ENCODE measurements at places on chromosomes 2 and 18. TPM values are rescaled to one million over a fixed set of nuclear protein-coding genes. Genes with fewer than 3 reads are reported as not detected.

EGR4 gene
- not detected for polyA plus RNA-seq

AKAIN1 gene
- polyA plus RNA-seq: 9.7 TPM

ALKAL2 gene
- polyA plus RNA-seq: 136 TPM

LYPD6 gene
- polyA plus RNA-seq: 0.16 TPM

EVX2 gene
- polyA plus RNA-seq: not detected

ANKRD29 gene
- 20.9 TPM for polyA plus RNA-seq

SLC35G4 gene
- polyA plus RNA-seq: not detected

ADCYAP1 gene
- 0.37 TPM for polyA plus RNA-seq

ALK gene
- polyA plus RNA-seq: 0.40 TPM

OXER1 gene
- 5.2 TPM for polyA plus RNA-seq

ABHD1 gene
- 0.90 TPM for polyA plus RNA-seq

FER1L5 gene
- polyA plus RNA-seq: 0.07 TPM

DSG1 gene
- 0.03 TPM for polyA plus RNA-seq

GRCh38 chr2:160783474-160783873 lies 289.9 kb upstream of the RBMS1 start:
- DNase-seq: no peak

DNA sequence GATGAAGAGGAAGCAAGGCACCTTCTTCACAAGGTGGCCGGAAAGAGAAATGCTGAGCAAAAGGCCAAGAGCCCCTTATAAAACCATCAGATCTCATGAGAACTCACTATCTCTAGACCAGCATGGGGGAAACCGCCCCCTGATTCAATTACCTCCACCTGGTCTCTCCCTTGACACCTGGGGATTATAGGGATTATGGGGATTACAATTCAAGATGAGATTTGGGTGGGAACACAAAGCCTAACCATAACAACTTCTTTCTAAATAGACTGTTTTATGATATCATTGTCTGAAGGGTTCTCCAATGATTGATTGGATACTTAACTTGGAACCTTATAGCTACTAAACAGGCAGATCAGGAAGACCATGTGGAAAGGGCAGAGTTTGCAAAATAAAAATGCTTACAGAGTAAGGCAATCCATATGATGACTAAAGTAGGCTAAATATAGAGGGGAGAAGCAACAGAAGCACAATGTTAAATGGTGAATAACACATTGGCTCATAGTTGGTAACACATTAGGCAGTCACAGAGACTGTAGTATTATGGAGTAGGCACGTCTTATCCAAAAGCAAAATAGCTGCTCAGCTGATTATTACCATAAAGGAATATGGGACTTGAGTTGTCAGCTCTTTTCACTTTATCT lies 179.0 kb downstream of the BARD1 start:
- DNase-seq: no peak

GRCh38 chr18:48133671-48134251 lies 203.3 kb upstream of the SMAD2 start:
- no peak for DNase-seq

- no peak for DNase-seq
These were observed 14.6 kb upstream of the NAPG start for GRCh38 chr18:10511236-10511635.

DNA sequence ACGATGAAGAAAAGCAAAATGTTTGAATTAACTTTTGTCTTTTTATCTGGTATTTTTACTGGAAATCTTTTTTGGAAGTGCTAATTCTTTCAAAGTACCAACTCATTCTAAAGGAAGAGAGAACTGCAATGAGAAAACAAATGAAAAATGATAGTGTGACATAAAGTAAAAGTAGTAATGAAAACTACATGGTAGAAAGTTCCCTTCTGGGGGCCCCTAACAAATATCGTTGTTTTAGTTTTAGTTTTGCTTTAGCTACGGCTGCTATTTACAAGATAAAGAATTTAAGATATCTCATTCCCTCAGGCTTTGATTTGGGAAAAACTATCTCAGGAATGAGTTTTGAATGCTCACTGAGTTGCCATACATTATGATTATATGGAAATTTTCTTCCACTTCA lies 161.4 kb downstream of the XIRP2 start:
- DNase-seq: no peak

- no peak for DNase-seq
These were observed 62.0 kb downstream of the HNRNPLL start for GRCh38 chr2:38540580-38541286.

DNA sequence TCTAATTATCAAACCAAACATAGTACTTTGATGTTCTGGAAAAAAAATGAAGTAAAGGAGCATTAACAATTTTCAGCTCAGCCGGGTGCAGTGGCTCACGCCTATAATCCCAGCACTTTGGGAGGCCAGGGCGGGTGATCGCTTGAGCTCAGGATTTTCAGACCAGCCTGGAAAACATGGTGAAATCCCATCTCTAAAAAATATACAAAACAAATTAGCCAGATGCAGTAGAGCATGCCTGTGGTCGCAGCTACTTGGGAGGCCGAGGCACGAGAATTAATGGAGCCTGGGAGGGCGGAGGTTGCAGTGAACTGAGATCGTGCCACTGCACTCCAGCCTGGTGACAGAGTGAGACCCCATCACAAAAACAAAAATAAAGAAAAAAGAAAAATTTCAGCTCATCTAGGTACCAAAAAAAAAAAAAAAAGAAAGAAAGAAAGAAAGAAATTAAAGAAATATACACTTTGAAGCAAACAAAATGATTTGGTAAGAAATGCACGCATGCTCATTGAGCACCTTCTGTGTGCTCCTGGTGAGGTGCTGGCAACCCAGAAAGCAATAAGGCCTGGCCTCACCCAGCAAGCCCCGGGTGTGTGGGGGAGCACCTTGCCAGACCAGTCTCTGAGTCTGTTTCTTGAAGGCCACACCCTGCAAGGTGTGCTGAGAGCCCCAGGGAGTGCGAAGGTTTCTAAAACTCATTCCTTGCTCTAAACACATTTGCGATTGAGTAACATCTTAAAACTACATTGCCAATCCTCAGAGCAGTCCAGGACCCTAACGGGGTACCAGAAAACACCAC lies 133.5 kb downstream of the TFCP2L1 start:
- no peak for DNase-seq

DNA sequence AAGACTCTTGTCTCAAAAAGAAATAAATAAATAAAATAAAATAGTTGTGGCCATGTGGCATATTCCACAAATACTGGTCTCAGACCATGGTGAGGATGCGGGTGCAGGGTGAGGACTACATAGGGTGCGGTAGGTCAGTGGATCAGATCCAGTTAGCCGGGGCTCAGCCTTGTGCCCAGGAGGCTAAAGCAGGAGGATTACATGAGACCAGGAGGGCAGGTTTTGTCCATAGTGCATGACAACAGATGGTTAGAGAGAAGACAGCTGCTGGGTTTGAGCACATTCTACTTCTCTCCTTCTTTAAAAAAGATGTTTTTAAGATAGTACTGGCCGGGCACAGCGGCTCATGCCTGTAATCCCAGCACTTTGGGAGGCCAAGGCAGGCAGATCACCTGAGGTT lies 12.8 kb upstream of the PSD4 start:
- no peak for DNase-seq

GRCh38 chr2:132400169-132400900 lies 16.3 kb upstream of the GPR39 start:
- no peak for DNase-seq

- no peak for DNase-seq
These were observed 13.9 kb upstream of the D2HGDH start for GRCh38 chr2:241720560-241720959.

DNA sequence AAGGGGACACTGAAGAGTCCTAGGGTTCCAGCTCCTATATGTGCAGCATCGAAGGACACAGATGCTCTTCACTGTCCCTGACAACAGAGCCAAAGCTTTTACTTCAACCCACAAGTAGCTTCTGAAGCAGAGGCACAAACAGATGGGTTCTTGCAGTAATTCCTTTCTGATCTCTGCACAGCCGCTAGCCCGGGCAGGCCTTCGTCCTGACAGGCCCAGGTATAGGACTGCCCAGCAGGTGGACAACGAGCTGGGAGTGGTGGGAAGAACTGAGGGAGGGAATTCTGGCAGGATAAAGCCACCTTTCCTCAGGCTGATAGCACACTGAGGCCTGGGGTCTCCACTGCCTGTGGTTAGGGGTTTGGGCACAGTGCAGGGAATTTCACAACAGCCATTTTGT lies 94.8 kb downstream of the RHOB start:
- no peak for DNase-seq

DNA sequence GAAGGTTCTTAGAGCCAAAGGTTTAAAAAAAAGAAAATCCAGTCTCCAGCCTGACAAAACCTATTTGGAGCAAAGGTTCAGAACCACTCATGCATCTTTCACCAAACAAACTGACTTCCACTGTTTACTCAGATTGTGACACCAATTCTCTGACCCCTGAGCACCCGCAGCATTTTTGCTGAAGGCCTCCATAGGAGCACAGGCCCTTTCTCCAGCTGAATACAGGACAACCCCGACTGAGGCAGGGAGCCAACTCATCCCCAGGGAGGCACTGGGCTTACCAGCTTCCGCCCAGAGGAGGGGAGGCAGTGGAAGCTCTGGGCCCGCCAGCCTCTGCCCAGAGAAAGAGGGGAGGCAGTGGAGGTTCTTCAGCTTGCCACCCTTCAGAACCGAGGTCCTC lies 51.0 kb upstream of the CNGA3 start:
- DNase-seq: no peak

DNA sequence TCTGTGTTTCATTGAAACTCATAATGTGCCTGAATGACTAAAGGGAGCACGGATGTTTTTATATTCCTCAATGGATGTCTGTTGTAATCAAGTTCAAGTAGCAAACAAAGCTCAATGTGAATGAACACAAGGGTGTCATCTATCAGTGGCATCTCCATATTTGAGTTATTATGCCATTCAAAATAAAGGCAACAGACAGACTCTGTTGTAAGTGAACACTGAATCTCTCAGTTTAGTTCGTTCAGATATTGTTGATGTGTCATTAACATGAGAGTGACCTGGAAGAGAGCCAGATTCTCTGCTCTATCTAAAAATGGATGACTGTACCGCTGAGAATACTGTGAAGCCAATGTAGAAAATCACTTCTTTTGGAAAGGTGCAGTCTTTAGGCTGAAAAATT lies 118.7 kb downstream of the NUP35 start:
- DNase-seq: no peak

- no peak for DNase-seq
These were observed 327.5 kb downstream of the KIAA1328 start for GRCh38 chr18:37156330-37156942.

- no peak for DNase-seq
These were observed 1.2 kb upstream of the SRBD1 start for GRCh38 chr2:45612285-45612684.

GRCh38 chr18:3804336-3804735 lies 354.4 kb downstream of the TGIF1 start:
- DNase-seq: no peak

DNA sequence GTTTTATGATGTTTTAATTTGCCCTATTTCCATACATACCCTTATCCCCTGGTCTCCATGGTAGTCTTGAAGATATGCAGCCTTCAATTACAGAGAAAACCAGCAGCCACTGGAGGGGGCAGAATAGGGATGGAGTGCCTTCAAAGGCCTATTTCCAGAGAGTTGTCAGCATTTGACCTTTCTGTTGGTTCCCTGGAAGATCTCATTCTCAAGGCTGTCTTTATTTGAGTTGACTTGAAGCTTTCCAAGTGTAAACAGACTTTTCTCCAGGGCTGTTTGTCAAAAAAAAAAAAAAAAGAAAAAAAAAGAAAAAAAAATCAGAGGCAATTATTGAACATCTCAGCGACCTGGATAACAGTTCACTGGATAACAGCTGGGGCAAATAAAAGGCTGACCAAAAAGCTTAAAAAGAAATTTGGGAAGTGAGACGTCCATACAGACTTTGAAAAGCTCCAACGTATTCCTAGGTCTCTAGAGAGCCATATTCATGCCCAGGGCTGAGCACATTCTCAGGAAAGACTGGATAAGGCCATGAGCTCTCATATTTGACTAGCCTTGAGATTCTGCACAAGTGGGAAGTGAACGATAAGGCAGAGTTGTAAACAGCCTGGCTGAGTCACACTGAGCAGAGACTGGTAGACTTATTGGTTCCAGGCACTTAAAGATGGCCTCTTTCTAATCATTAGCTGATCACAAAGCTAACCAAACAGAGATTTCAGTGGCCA lies 126.6 kb downstream of the VAPA start:
- DNase-seq: no peak

GRCh38 chr18:76622651-76623050 lies 127.6 kb upstream of the ZNF516 start:
- DNase-seq: no peak

- DNase-seq: no peak
These were observed 146.2 kb upstream of the LYPD1 start for GRCh38 chr2:132816234-132816633.

GRCh38 chr2:178761759-178762371 lies 45.4 kb downstream of the TTN start:
- no peak for DNase-seq

GRCh38 chr18:13393338-13393737 lies 174.8 kb downstream of the LDLRAD4 start:
- DNase-seq: no peak

Measured in adrenal gland (tissue), 19 donors.